ENCODE measurements at places on chromosomes 7 and 10. TPM values are rescaled to one million over a fixed set of nuclear protein-coding genes. Genes with fewer than 3 reads are reported as not detected.

Gene OR2A7
- total RNA-seq: 16.8 TPM

Gene OR2A12
- total RNA-seq: not detected

Gene PDCD11
- total RNA-seq: 18.0 TPM

Gene GIMAP8
- 2.3 TPM for total RNA-seq

Gene ARHGEF35
- total RNA-seq: 23.2 TPM

Gene TBXAS1
- total RNA-seq: 0.91 TPM

Gene ANXA8L1
- 309 TPM for total RNA-seq

Gene CALML5
- 6,129 TPM for total RNA-seq

GRCh38 chr10:101397140-101397539 is 43.2 kb downstream of the BTRC start:
- DNase-seq: no peak

GRCh38 chr10:3756360-3756740 is 28.7 kb downstream of the KLF6 start:
- DNase-seq: peak; percentile 68

GRCh38 chr7:28135315-28135714 is 45.3 kb downstream of the JAZF1 start:
- no peak for DNase-seq

- no peak for DNase-seq
Observed at GRCh38 chr7:2616387-2617324, 15.1 kb upstream of the TTYH3 start.

- DNase-seq: no peak
Observed at GRCh38 chr10:83190614-83191013, 948.7 kb upstream of the GHITM start.

DNA sequence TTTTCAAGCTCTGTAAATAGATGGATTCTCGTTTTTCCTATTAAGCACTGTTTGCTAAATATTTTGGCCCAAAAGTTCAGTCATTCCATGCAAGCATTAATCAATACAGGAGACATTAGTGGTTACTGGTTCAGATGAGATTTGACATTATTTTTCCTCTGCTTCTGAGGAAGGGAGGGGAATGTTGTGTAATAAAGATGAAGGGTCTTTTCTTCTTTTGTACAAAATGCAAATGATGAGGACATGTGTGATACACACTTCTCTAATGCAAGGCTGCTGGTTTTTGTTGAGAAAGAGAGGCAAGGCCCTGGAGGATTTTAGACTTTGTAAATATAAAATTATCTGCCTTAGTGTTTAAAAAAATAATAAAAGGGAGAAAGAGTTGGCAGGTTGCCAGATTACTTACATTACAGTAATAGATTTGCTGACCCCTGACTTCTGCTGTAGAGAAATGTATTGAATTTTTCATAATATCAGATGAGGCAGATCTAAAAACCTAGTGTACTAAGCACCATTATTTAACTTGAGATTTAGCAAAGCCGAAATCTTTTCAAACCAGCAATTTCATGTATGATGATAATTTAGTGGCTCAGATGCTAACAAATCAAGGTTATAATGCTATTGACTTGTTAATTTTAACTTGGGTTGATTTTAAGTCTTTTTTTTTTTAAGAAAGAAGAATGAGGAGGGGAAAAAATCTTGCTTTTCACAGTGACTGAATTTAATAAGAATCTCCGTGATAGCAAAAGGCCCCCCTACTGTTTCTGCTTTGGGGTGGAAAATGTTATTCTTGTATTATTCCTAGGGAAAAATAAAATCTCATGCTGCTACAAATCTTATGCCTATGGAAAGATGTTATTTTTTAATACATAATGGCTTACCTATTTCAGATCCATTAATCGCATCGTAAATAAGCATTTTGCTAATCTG is 180.1 kb downstream of the ARID5B start:
- no peak for DNase-seq

DNA sequence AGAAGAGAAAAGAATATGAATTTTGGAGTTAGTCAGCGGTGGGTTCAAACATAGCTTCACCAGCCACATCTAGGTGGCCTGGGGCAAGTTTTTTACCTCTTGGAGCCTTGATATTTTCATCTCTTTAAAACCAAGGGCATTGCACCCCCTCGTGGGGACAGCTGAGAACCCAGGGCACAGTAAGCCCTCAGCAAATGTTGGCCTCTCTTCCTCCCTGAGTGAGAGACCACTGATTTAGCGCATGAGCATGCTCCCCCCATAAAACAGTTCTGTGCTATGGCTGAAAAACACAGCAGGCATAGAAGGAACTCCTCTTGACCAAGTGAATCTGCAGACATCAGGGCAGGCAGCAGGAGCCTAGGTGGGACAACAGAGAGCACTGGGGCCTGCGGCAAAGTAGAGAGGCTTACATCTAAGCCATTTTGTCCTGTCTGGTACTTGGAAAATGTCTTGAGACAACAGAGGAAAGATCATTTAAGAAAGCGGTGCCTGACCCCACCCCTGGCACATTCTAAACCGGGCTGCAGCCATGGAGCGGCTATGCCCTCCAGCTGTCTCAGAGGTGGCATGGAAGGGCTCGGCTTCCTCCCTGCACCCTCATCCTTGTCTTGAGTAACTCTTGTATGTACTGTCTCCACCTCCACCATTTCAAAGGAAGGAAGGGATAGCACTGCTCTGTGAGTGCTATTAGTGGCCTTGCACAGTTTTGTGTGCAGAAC is 94.7 kb downstream of the ARHGAP22 start:
- no peak for DNase-seq

GRCh38 chr10:97215619-97216260 is 30.0 kb upstream of the SLIT1 start:
- DNase-seq: no peak

GRCh38 chr10:25842146-25842545 is 91.9 kb upstream of the MYO3A start:
- DNase-seq: no peak

DNA sequence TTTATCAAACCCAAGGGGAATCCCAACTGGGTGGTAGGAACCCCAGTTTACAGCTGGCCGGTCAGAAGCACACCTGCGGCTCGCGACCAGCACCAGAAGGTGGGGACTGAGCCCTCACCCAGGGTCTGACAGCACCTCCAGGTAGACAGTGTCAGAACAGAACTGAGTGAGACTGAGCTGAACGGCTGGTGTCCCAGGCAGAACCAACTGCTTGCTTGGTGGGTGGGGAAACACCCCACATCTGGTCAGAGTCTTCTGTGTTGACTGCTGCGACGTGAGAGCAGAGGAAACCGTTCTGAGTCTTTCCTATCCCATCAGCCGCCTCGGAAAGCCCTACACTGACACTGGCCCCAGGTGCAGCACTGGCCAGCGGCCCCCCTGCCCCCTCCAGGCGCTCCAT is 160.7 kb downstream of the MAD1L1 start:
- no peak for DNase-seq

DNA sequence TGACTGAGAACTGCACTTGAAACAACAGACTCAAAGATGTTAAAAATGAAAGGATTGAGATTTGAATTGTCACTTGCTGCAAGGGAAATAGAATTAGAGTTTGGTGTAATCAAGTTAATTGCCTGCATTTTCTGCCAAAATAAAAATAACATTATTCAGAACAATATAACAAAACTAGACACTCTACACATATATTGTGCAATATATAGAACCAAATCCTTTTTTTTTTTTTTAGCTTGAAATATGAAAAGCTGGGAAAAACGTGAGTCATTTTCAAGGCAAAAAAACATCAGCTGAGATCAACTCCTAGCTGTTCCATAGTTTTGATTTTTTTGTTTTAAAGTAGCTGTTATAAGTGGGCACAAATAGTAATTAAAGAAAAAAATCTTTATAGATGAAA is 561.5 kb downstream of the DNAJB9 start:
- DNase-seq: no peak

DNA sequence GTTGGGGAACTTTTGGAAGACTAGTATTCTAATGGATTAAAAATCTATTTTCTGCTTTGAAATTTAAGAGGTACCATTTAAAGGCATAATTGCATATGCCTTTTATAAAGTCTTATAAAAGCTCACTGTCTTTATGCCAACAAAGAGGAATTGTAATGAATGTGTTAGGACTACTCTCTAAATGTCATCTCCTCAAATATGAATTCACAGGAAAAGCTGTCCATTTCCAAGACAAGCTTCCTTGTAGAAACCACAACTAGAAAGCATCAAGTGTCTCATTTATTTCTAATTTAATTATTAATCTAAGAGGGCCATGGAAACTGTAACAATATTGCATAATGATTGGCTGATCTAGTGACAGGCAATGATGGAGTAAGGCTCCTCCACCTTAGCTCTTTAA is 130.2 kb downstream of the COL28A1 start:
- DNase-seq: no peak

DNA sequence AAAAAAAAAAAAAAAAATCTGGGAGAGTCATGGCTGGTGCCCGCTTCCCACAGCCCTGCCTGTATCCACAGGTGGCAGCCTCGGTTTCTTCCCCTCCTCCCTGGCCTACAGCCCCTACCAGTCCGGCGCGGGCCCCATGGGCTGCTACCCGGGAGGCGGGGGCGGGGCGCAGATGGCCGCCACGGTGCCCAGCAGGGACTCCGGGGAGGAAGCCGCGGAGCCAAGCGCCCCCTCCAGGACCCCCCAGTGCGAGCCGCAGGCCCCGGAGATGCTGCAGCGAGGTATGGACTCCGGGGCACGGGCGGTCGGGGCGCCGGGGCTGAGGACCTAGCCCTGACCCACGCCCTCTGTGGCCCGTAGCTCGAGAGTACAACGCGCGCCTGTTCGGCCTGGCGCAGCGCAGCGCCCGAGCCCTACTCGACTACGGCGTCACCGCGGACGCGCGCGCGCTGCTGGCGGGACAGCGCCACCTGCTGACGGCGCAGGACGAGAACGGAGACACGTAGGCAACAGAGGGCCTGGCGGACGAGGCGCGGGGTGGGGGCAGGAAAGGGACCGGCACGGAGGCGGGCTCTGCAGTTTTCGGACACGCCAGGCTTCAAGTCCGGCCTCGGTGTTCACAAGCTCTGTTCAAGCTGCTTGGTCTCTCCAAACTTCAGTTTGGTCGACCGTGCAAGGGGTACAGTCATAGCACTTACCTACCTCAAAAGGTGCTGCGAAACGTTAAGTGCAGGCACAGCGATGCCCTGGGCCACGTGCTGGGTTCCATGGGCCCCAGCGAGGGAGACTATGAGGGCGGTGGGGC is 3.9 kb downstream of the NFKB2 start:
- peak; percentile 97 for DNase-seq

DNA sequence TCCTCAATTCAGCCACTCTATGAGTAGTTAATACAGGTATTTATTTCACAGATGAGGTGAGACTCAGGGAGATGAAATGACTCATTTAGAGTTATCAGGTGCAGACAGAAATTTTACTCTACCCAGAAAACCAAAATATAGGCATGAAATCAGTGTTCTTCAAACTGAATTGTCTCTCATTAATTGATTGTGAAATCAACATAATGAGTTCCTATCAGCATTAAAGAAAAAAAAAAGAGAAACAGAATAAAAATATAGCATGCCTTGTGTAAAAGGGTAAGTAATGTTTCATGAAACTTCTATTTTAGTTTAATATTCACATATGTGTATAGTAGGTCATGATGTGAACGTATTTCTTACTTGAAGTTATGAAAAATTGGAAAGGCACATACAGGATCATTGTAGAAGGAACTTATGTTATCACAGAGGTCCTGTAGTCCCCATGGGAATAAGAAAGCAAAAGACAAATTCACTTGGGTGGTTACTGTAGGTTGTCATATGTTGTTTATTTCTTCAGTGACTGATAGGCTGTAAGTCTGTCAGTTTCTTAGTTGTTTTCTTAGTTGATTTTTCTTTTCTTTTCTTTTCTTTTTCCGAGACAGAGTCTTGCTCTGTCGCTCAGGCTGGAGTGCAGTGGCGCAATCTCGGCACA is 47.5 kb downstream of the KAT6B start:
- no peak for DNase-seq

GRCh38 chr7:64951250-64951848 is 39.5 kb downstream of the ZNF117 start:
- DNase-seq: no peak

- no peak for DNase-seq
Observed at GRCh38 chr10:101536800-101537199, 51.3 kb downstream of the POLL start.

DNA sequence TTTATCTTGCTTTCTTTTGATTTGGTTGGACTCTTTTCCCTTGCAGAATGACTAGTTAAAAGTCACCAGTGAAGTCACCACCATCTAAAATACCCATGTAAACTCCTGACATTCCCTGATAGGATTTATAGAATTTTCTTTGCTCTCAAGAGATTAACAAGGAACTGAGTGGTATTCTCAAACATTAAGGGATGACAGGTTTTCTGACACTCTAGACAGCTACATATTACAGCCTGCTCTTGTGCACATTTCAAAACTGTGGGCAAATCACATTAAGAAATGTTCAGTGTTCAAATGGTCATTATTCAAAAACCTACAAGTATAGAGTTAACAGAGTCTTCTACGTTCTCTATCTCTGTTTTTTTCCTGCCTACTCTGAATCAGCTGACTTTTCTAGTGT is 15.8 kb upstream of the ACSM6 start:
- no peak for DNase-seq

DNA sequence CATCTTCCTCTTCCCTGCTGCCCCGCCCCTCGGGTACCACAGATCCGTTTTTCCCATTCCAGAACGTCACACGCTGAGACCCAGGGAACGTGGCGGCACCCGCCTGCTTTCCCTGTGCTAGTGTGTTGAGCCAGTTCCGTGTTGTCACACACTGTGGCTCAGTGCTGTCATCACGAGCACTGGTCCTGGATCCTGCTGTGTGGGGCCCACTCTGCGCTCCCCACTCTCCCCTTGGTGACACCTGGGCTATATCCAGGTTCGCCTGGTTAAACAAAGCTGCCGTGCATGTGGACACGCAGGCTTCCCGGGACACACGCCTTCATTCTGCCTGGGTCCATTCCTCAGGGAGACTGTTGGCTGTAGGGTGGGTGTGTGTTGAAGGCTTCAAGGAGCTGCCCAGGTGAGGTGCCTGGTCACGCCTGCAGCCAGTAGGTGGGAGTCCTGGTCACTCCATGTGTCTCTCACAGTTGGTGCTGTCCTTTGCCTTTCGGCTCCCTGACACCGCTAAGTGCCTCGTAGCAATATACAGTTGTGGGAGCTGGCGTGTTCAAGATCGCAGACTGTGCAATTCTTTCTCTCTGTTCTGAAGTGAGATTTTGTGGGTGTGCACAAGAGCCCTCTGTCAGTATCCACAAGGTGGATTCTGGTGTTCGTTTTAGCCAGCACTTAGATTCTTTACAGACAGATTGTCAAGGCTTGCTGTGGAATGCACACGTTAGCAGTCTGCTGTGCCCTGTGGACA is 88.6 kb downstream of the INPP5A start:
- DNase-seq: peak; percentile 79

GRCh38 chr10:21929070-21929469 is 74.5 kb downstream of the DNAJC1 start:
- no peak for DNase-seq

DNA sequence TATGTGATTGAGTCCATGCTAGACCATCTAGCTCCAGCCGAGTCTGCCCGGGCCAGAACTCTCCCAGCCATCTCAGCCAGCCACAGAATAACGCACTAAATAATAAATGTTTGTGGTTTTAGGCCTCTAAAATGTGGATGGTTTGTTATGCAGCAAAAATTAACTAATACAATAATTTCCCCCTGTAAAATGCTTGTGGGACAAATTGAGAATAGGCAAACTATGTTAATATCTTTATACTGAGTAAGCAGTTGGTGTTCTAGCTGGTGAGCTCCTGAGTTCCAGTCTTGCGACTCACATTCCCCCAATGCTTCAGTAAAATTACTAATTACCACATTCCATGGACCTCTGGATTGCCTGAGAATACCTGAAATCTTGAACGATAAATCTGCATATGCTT is 316.8 kb upstream of the NFE2L3 start:
- no peak for DNase-seq

Measured in lower leg skin (tissue), 4 donors.